ENCODE measurements at places on chromosomes 12 and 14.

GRCh38 chr12:81146228-81147225 lies 68.6 kb downstream of the ACSS3 start:
- DNase-seq, result no peak

GRCh38 chr12:52333321-52333720 lies 12.1 kb upstream of the KRT83 start:
- no peak for DNase-seq

GRCh38 chr12:42541965-42542364 lies 47.6 kb downstream of the PRICKLE1 start:
- no peak for DNase-seq

GRCh38 chr12:40645361-40645760 lies 46.9 kb upstream of the CNTN1 start:
- DNase-seq, result no peak

DNA sequence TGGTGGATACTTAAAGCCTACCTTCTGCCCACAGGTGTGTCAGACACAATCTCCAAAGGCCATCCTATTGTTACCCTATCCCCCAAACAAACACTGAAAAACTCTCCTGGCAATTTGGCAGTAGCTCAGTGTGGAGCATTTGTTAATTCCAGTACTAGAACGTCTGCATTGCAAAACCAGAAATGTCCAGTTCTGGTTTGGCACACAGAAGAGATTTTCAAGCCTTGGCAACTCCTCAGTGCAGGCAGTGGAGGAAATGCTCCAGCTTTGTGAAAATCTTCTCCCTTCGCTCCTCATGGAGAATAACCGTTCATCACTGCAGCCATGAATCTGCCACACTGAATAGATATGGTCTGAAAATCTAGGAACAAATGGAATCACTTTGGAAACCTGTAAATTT lies 5.3 kb upstream of the SOCS2 start:
- DNase-seq, result no peak

- no peak for DNase-seq
Measured at GRCh38 chr14:104826861-104827176, 25.9 kb downstream of the ZBTB42 start.

GRCh38 chr12:18068355-18068754 lies 21.6 kb downstream of the RERGL start:
- DNase-seq, result no peak

DNA sequence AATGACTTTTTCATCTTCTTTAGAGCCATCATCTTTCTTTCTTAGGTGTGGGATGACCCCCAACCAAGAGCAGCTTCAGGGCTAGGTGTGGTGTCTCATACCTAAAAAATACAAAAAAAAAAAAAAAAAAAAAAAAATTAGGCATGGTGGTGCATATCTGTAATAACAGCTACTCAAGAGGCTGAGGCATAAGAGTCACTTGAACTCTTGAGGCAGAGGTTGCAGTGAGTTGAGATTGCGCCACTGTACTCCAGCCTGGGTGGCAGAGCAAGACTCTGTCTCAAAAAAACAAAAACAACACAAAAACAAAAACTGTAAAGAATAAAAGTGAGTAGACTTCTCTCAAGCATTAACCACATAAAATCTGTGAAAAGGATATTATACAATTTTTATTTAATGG lies 8.0 kb upstream of the ATF7IP start:
- DNase-seq, result no peak

DNA sequence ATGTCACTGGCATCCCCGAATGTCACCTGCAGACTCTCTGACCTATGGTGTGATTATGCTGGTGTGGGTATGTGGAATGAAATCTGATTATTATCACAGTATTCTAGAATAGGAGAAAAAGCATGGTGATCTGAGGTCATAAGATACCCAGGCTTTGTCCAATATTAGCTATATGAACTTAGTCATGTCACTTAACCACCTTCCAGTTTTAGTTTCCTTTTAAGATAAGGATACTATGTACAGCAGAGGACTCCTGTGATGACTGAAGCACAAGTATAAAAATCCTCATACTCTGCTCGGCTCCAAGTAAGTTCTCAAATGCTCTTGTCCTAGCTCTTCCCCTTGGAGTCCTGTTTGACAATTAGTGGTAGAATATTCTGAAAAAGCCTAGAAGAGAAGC lies 2.8 kb downstream of the GNS start:
- DNase-seq, result no peak

GRCh38 chr12:94740601-94741362 lies 90.4 kb upstream of the TMCC3 start:
- no peak for DNase-seq

Data from stimulated activated CD4-positive, alpha-beta T cell treated with anti-CD3 and anti-CD28 coated beads, TNF-alpha, amount 100 ng/mL, for 24 hours (primary cell).